ENCODE measurements at places on chromosomes 3 and 15.

GRCh38 chr3:103047640-103048039 lies 612.8 kb downstream of the ZPLD1 start:
- no peak for DNase-seq

DNA sequence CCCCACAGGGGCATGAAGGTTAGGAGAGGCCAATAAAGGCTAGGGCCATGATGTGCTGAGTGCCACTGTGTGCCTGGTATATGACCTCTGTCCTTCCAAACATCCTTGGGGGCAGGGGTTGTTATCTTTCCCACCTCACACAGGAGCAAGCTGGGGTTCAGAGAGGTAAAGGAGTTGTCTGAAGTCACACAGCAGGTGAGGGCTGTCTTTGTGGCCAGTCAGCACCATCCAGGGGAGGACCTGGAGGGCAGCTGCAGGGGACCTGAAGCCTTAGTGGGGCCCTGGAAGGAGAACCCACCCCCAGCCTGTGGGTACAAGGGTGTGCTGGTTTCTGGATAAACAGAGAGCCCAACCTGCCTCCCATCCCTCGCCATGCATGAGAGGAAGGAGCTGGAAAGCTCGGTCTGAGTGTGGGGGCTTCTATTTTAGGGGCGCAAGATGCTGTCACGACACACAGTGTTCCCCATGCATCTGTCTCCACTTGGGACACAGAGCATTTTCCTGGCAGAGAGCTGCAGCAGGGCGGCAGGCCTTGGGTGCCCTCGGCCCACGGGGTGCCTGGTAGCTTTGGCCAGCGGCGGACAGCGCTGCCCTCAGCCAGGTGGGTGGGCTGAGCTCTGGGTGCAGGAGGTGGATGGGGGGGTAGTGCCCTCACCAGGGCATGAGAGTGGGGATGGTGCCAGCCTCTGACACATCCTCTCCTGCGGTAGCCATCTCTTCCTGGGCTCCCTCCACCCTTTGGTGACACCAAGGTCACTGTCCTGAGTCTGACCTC lies 14.7 kb downstream of the IQSEC1 start:
- no peak for DNase-seq

DNA sequence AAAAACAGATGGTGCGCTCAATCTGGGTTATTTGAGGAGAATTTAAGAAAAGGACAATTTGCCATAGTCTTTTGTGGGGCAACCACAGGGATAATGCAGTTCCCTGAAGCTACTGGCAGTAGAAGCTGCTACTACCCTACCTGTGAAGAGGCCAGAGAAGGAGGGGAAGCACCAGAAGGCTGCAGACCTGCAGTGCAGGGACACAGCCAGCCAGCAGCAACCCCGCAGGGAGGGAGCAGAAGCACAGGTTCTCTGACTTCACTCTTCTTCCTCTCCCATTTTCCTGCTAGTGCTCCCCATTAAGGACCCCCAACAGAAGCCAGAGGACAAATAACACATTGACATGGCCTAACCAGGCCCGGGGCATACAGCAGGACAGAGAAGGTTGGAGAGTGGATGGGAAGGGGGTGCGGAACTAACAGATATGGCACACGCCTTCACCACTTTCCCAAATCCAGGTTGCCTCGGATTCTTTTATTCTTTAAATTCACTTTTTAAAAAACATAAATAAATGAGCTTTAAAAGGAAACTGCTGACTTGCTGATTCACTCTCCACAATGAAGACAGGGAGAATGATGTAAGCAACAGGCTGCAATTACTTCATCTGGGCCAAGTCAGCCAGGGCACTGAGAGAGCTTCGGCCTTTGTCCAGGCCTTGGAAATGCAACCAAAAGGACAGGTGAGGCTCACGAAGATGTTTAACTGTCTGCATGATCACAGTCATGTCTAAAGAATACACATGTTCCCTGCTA lies 30.1 kb downstream of the POPDC2 start:
- no peak for DNase-seq

GRCh38 chr3:78751266-78751665 lies 1016.5 kb downstream of the ROBO1 start:
- DNase-seq: no peak
